ENCODE measurements at places on chromosomes 5 and 9.
A peak's percentile ranks its signal among the peaks of the same experiment; 100 is the strongest.

GRCh38 chr9:115006660-115007059 is 76.3 kb upstream of the TNFSF8 start:
- no peak for DNase-seq

DNA sequence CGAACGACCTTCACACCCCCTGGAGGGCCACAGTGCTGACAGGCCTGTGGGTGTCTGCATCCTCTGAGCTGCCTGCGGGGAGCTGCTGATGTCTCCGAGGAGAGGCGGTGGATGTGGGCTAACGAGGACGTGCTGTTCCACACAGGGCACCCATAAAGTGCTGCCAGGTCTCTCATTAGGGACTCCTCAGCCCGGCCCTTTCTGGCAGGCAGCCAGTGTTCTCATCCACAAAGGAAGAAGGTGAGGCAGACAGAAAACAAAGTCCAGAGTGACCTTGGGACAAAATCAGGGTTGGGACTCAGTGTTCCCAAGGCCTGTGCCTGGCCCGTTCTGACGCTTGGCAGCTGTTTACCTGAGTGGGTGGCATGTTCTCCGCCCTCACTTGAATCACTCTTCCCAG is 29.3 kb downstream of the CARTPT start:
- DNase-seq = no peak

DNA sequence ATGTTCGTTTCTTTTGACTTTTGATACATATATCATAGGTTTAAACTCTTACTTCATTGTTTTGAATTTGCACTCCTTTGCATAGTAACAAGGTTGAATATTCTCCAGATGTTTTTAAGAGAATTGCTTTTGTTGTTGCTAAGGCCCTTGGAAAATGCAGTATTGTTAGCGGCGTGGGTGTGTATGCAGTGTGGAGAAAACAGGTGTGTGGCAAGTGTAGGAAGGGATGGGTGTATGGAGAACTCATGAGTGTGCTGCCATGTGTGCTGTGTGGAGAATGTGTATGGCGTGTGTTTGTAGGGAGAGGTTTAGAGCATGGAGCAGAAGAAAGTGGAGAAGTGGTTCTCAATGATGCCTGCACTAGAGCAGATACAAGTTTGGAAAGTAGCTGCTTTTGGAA is 87.3 kb downstream of the WWC1 start:
- no peak for DNase-seq

DNA sequence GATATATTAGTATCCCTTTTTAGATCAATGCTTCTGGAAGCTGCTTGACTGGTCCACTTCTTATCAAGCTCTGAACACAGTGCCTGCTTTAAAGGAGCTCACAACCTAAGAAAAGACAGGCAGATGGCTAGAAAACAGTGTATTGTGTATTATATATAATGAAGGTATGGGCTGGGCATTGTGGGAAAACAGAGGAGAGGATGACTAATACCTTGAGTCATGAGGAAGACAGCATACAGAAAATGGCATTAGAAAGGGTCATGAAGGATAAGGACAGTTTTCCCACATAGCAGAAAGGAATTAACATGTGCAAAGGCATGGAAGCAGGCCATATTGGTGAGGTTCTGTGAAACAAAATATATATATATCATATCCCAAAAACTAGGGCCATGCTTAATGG is 309.6 kb downstream of the MLLT3 start:
- DNase-seq = no peak

GRCh38 chr9:1718836-1719235 is 296.3 kb upstream of the SMARCA2 start:
- no peak for DNase-seq

DNA sequence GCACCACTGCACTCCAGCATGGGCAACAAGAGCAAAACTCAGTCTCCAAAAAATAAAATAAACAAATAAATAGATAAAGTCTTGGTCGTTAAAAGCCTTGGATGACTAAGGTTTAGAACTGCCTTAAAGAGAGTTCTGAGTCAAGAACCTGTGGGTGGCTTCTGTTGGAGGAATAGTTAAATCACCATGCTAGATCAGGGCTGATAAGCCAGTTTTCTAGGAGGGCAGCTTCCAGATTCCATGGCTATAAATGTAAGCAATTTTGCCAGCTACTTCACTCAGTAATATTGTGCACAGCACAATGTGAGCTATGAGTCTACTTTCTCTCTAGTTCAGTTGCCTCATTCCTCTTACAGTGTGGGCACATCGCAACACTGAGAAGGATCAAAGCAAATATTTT is 242.1 kb upstream of the NUDT12 start:
- DNase-seq = no peak

DNA sequence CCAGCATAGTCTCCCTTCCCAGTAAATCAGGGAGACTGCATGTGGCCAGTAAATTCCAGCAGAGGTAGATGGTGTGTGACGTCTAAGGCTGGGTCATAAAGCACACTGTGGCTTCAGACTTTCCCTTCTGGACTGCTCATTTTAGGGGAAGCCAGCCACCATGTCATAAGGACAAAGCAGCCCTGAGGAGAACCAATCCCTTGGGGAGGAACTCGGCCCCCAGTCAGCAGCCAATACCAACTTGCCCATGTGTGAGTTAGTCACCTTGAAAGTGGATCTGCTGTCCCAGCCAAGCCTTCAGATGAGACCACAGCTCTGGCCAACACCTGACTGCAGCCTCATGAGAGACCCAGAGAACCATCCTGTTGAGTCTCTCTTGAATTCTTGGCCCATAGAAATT is 14.7 kb upstream of the NINJ1 start:
- no peak for DNase-seq

GRCh38 chr9:114676901-114677300 is 5.1 kb downstream of the TEX48 start:
- DNase-seq = no peak

DNA sequence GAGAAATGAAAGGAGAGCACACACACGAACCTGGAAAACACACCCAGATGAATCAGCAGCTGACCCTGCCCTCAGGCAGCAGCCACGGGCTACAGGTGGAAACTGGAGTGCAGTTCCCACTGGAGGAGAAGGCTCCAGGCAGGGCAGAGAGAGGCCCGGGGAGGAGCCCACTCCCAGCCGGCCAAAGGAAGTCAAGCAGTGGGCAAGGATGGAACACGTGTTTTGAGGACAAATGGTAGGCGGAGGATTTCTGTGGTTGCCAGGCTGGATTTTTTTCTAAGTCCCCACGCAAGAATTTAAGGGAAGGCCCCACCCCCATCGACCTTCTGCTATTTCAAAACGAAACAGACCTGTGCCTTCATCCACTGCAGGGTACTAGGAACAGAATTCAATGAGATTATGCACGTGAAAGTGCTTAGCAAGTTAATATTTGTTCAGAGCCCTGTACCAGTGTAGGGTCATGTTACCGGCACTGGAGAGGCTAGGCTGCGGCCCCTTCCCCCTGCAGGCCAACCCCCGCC is 6.8 kb downstream of the EPB41L4B start:
- peak; percentile 45 for DNase-seq

All from NCI-H1092 treated with DMSO at 0.1 percent for 48 hours (cell line).